LHCN-M2 (cell line): ENCODE measurements at places on chromosomes 2 and 18.

- no peak for DNase-seq
These were observed 780.2 kb upstream of the FSHR start for GRCh38 chr2:49934481-49934880.

DNA sequence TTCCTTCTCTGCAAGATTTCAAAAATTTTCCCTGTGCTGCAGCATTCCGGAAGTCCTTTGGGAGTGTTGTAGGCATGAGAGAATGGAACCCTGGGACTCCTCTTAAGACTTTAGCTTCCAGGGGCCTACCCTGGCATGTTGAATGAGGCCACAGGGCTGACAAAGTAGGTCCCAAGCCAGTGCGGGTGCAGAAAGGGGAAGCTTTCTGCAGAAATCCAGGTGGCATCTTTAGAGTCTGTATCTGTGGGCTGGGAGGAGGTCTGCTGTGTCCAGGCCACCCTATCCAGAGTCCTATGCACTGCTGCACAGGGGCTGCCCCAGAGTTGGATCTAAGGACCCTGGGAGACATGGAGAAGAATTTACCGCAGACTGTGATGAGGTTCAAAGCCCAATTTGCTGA lies 1.9 kb upstream of the SIX2 start:
- DNase-seq: no peak

DNA sequence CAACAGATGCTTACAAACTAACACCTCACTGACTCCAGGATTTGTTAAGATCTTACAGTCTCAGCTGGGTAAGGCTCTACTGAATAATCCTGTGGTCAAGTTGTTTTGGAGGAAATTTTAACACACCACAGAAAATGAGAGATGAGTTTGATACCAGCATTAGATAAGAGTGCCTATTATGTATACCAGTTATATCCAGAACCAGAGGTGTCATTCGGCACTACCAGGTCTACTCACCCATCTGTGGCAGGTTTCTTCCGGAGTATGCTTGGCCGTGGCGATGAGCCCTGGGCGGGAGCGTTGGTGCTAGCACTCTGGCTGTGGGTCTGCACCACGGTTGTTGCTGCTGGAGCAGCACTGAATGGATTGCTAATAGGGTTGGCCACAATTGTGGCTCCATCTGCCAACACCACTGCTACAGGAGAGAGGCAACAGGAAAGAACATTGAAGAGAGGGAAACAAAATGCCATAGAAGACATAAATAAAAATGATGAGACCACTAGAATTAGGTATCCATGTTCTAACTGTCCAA lies 41.2 kb downstream of the SAP130 start:
- DNase-seq: no peak

- DNase-seq: no peak
These were observed 730.0 kb downstream of the SOCS6 start for GRCh38 chr18:71018816-71019215.

- DNase-seq: no peak
These were observed 46.0 kb upstream of the COBLL1 start for GRCh38 chr2:164887434-164888144.
